NCI-H1092 (cell line): ENCODE measurements at places on chromosomes 6 and 20.

DNA sequence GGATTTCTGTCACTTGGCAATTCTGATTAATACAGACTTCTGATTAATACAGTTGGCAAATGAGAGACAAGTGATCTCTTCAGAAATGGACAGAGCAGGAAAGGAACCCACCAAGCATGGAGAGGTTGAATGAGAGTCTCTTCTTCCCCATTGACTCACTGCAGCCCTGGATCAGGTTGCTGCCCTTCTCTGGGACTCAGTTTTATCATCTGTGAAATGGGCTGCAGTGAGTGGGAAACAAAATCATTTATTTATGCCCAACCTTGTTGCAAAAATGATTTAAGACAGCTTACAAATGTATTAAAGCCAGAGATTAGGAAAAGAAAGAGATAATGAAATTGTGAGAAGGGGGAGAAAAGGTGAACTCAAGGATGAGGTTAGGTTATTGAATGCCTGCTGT lies 20.8 kb upstream of the RSPO4 start:
- DNase-seq: no peak

DNA sequence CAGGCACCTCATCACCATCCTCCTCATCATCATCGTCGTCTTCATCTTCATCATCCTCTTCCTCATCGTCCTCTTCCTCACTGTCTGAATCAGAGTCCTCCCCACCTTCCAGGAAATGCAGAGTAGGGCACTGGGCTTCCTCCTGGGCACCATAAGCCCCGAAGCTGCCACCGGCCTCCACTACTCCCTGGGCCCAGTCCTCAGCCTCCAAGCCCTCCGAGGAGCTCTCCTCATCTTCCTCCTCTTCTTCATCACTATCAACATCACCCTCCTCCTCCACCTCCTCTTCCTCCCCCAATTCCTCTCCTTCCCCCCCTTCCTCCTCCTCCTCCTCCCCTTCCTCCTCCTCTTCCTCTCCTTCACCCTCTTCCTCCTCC lies 1.7 kb downstream of the CENPB start:
- DNase-seq: no peak

DNA sequence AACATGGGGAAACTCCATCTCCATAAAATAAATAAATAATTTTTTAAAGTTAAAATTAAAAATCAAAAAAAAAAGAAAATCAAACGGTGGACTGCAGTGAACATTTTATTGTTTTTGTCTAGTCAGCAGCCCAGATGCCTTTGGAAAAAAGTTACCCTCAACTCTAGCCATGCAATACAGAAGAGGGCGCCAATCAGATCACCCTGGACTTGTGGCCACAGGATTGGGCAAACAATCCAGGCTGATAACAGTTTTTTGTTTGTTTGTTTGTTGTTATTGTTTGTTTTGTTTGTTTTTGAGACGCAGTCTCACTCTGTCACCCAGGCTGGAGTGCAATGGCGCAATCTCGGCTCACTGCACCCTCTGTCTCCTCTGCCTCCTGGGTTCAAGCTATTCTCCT lies 30.5 kb upstream of the NELFCD start:
- no peak for DNase-seq

- peak; percentile 73 for DNase-seq
Measured at GRCh38 chr20:24872291-24873024, 76.6 kb upstream of the CST7 start.

GRCh38 chr6:74199215-74199915 lies 503.4 kb downstream of the CD109 start:
- no peak for DNase-seq

DNA sequence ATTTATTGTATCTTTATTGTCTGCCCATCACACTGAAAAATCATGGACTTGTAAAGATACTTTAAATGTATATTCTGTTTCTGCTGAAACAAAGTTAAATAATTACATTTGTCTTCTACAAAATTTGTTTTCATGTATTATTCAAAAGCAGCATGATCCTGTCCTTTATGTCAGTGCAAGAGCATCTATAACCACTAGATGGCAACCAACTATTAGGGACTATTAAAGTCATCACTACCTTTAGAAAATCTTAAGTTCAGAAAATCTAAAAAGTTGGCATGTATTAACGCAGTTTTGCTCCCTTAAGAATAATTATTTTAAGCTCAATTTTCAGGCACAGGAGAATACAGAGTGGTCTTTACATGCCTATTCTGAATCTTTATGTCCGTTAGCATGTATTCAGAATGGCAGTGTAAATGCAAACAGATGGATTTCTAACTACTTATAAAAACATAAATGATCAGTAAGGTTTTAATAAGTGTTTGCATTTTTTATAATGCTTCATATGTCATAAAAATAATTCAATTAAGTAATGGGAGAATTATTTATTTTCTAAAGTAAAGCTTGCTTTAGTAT lies 17.8 kb downstream of the TMEM30A start:
- no peak for DNase-seq

GRCh38 chr20:57092112-57092899 lies 174.1 kb downstream of the BMP7 start:
- no peak for DNase-seq

DNA sequence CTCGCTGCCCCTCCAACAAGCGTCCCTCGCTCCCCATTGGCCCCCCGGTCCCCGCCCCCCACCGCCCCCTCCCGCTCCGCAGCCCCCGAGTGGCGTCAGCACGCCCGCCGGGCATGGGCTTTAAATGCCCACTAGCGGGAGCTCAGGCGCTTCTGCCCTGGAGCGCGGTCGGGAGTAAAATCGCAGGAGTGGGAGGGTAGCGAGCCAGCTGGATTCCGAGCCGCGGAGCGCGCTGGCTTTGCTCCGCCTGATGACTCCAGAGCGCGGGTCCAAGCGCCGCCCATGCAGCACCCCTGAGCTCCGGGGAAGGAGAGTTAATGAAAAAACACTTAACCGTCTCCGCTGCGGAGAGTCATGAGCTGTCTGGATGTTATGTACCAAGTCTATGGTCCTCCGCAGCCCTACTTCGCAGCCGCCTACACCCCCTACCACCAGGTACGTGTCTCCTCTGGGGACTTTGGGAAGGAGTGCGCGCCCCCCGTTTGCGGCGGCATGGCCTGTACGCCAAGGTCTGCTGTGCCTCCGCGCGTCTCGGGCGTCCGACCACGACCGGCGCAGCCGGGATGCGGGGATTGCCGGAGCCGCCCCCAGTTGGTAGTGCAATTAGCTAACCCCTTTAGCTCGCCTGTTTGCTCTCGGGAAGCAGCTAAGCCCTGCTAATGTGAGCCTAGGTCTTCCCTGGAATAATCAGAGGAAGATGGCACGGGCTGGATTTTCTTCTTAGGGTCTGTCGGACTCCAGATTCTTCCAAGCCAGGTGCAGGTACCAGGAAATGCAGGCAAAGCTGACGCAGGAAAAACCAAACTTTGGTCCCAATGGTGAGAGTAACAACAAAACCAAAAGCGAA lies at the start of gene VGLL2:
VGLL2 (plus strand) TSS at position 149 of the 847 bp plus-strand sequence; CDS start at position 355, 206 bp downstream.
- DNase-seq: no peak

DNA sequence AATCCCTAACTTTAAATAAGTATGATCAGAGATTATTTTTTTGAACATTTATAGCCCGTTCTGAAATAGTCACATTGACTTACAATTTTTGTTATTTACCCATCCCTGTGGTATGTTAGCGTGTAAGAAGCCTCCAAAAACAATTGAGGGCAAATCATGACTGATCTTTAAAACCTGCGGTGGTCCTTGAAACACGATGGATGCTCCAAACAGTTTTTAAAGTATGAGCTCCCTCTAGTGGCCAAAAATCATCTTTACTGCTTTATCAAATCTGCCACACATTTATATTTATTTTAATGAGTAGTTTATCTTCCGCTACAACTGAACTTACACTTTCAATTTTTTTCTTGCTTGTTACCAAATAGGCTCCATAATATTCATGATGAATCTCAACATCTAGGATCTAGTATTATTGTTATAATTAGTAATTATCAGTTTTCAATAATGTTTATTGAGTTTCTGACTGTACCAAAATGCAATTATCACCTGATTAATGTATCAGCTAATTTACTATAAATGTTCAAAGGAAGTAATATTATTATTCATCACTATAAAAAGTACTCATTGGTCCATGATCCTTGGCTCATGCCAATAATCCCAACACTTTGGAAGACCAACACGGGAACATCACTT lies 52.2 kb downstream of the MARCKS start:
- DNase-seq: peak; percentile 49

GRCh38 chr20:10604865-10605440 lies 68.8 kb downstream of the JAG1 start:
- DNase-seq: no peak

GRCh38 chr6:83908813-83909212 lies 49.3 kb downstream of the CYB5R4 start:
- DNase-seq: no peak

DNA sequence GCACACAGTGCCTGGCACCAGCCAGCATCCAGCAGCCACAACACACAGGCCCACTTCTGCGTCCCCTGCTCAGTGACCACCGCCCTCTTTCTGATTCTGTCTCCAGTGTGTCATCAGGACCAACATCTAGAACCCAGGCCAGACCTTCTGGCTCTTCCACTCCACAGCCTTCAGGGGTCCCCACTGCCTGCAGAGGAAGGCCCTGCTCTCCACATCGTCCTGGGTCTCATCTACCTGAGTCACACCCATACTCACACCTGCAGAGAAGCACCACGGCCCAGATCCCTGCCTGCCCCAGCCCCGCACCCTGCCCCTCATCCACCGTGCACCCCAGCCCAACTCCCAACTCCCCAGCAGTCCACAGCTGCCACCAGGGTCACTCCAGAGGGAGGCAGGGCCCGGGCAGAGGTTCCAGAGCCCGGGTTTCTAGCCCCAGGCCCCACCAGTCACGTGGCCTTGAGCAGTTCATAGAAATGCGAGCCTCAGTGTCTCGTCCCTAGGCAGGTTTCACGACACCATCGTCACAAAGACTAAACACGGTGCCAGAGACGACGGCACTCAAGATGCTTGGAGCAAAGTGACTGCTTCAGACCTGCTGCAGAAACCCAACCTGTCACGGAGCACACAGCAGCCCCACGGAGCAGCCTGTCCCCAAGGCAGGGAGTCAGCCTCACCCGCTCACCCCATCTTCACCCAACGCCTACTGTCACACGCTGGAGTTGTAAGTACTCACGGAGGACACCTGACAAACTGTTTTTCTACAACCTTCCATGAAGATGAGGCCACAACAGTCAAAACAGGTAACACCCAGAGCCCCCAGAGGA lies 16.1 kb downstream of the TAF4 start:
- DNase-seq: no peak

DNA sequence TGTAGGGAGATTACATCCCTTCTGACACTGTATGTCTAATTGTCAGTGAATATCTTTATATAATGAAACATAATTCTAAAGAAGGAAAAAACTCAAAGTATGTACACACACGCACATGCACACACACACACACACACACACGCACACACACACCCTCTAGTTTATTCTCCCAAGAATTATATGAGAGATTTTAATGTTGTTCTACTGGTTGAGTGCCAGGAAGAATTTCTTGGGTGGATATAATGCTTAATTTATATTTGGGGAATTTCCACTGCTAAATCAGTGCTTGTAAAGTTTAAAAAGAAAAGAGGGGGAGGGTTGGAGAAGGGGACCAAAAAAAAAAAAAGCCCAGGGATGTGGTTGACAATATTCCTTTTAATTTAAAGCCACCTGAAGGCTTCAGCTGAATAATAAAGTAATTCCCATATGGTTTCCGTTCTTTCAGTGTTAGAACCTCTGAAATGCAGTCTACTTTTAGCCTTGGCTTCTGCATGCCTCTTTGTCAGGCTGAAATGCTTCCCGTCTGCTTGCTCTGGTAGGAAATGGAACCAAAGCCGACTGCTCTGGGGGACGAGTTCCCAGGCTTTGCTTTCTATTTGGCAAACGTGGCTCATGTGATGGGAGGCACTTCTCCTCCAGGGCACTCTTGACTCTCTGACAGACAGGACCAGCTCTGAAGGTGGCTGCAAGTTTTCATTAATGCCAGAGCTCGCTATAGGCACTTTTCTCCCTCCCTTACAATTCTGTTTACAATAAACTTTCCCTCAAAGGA lies 225.4 kb downstream of the PRL start:
- DNase-seq: no peak

- no peak for DNase-seq
Measured at GRCh38 chr6:112366695-112367553, 19.8 kb downstream of the RFPL4B start.
